ENCODE measurements at places on chromosomes 1 and 21. TPM values are rescaled to one million over a fixed set of nuclear protein-coding genes. Genes with fewer than 3 reads are reported as not detected.
A peak's percentile ranks its signal among the peaks of the same experiment; 100 is the strongest.

DNA sequence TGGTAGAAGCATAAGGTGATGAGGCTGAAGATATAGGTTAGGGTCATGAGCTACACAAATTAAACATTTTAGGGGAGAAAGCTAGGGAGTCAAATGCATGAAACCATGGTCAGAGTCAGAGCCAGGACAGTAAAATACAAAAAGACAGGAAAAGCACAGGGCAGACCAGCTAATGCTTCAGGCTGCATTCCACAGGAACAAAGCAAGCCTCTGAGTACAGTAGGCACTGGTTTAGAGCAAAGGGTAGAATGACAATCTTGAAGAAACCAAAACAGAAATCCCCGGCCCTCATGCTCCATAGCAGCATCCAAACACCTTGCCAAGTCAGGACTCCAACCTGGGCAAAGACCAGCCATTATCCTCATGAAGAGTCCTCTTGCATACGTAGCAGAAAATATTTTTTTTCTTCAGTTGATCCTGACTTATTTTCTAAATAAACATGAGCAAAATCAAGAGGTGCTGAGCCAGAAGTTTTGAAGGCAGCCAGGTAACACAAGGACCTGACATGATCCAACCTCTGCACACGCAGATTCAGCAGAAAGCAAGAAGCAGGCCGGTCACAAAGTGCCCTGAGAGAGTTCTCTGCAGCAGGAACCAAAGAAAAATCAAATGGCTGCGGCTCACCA lies 273.1 kb downstream of the TTLL7 start:
- no peak for DNase-seq

DNA sequence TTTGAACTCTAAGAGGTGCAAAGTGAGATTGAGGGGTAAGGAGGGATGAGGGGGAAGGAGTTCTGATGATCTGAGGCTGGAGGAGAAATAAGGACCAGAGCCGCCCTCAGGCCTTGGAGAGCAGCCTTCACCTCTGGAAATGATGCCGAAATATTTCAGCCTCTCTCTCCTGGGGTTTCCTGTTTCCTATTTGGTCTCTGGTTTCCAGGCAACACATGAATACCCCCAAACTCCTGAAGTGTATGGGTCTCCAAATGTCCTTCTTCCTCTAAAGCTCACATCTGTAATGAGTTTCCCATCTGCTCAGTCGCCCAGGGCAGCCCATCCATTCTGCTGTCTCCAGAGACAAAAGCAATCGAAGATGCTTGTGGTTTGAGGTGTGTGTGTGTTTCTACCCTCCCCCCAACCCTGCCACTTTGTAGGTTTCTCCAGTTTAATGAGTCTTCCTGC lies 52.0 kb upstream of the FAM20B start:
- no peak for DNase-seq

DNA sequence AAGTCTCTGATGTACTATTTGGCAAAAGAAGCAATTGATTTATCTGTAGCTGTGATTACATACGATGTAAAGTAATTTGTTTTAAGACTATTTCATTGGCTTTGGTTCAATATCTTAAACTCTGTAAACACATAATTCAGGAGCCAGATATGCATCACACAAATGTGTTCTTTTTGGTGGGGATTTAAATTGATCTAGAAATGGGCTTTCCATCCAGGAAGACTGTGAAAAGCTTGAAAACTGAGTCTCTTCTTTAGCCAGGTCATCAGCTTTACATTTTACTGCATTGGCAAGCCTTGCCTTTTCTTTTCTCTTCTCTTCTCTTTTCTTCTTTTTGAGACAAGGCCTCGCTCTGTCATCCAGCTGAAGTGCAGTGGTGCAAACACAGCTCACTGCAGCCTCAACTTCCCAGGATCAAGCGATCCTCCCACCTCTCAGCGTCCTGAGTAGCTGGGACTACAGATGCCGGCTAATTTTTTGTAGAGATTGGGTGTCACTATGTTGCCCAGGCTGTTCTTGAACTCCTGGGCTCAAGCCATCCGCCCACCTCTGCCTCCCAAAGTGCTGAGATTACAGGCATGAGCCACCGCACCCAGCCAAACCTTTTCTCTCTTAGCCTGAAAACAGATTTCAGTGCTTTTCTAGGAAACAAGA lies 1.4 kb downstream of the RCAN3 start:
- DNase-seq = no peak

GRCh38 chr21:44758781-44759627 lies 42.6 kb downstream of the UBE2G2 start:
- DNase-seq = peak; percentile 69

DNA sequence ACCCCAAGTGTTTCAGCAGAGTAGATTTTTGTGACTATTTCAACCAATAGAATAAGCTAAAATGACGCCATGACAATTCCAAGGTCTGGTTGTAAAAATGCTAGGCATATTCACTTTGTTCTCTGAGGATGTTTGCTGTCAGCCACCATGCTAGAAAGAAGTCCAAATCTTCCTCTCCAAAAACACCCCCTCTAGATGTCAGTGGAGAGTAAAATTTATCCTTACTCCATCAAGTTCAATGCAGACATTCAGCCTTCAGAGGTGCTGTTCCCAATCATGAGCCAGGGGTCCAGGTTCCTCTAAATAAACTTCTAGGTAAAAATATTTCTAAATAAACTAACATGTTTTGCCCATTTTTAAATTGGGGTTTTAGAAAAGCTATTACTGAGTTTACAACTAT lies 395.4 kb upstream of the ADAMTS5 start:
- no peak for DNase-seq

GRCh38 chr1:25590096-25590824 lies 26.3 kb upstream of the MAN1C1 start:
- DNase-seq = no peak

Gene SH2D5
- 0.40 TPM for total RNA-seq

Gene OLFM3
- not detected for total RNA-seq

Gene ZNF683
- 0.30 TPM for total RNA-seq
